Cortex of kidney (tissue), 1 donor: ENCODE measurements at places on chromosomes 3 and 15.

GRCh38 chr15:71577071-71577470, 233.3 kb upstream of the NR2E3 start:
- DNase-seq = no peak

- no peak for DNase-seq
These were observed 578.0 kb upstream of the GRM7 start for GRCh38 chr3:6282918-6283317.

- no peak for DNase-seq
These were observed 49.7 kb upstream of the GPD1L start for GRCh38 chr3:32056559-32057290.

- DNase-seq = no peak
These were observed 105.7 kb downstream of the AKAP13 start for GRCh38 chr15:85485956-85486567.

DNA sequence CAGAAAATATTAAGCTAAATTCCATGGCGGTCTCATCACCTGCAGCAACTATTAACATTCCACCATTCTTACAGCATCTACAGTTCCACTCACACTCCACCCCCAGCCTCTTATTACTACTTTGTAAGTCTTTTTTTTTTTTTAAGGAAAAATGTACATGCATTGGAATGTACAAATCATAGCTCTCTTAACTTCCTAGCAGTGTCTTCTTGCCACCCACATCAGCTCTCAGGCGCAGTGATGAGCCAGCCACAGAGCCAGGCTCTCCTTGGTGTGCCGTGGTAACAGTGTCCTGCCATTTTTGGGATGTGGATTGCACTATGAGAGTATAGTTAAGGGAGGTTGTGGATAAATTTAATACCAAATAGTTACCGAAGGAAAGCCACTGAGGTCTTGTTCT, 17.8 kb downstream of the ABHD17C start:
- no peak for DNase-seq

GRCh38 chr15:94360251-94360685, 128.9 kb downstream of the MCTP2 start:
- DNase-seq = no peak

GRCh38 chr15:70627734-70628548, 135.4 kb downstream of the UACA start:
- DNase-seq = no peak

- no peak for DNase-seq
These were observed 116.7 kb upstream of the CGNL1 start for GRCh38 chr15:57259568-57260040.

GRCh38 chr3:65999606-66000005, 39.1 kb downstream of the MAGI1 start:
- no peak for DNase-seq
